ENCODE measurements at places on chromosomes 11 and 22. TPM values are rescaled to one million over a fixed set of nuclear protein-coding genes. Genes with fewer than 3 reads are reported as not detected.

Gene ZP1
- not detected for total RNA-seq

Gene OR51I1
- total RNA-seq = not detected

Gene OR8G1
- not detected for total RNA-seq

Gene TSKU
- total RNA-seq = not detected

Gene CSTF3
- total RNA-seq = 9.9 TPM

Gene SPI1
- 5.9 TPM for total RNA-seq

Gene RASSF7
- total RNA-seq = 15.7 TPM

Gene SLC22A9
- total RNA-seq = not detected

Gene OR4C5
- total RNA-seq = not detected

Gene H19
- not detected for total RNA-seq

Gene KCNJ4
- total RNA-seq = not detected

Gene C11orf87
- total RNA-seq = not detected

Gene PGGHG
- total RNA-seq = 670 TPM

Gene YPEL1
- total RNA-seq = 2.3 TPM

Gene SEC14L6
- not detected for total RNA-seq
